ENCODE measurements at places on chromosomes 2 and 18.

- DNase-seq, result no peak
Measured at GRCh38 chr2:159953136-159953823, 109.1 kb downstream of the PLA2R1 start.

DNA sequence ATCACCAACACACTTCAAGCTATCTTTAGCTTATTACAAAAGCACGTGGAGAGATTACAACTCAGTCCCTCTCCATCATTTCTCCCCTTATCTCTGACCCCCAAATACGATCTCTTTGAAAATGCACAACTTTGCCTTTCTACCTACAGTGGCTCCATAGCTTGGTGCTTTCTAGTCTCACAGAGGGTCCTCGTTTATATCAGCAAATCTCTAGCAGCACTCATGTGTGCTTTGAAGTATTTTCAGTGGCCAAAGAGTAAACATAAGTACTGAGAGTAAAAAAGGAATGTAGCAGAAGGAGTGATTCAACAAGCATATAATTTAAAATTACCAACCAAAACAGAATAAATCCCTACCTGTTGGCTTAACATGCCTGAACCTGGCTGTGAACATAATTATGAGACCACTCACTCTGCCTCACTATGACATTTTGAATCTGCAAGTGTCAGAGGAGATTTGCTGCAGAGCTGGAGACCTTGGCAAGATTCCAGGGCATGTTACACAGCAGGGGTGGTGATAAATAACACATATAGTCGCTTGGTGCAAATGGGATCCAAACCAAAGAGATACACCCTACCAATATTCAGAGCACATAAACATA, 54.6 kb downstream of the LAMA3 start:
- no peak for DNase-seq

DNA sequence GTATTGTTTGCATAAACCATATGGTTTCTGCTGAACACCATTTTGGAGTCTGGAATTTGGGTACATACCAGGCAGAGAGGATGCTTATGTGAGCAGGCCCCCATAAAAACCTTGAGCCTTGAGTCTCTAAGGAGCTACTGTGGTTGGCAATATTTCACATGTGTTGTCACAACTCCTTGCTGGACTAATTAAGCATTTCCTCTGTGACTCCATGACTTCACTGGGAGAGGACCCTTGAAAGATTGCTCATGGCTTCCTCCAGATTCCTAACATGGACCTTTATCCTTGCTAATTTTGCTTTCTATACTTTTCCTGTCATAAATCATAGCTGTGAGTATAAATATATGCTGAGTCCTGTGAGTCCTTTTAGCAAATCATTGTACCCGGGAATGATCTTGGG, 7.6 kb upstream of the COQ10B start:
- DNase-seq, result no peak

- no peak for DNase-seq
Measured at GRCh38 chr18:3058328-3059191, 45.6 kb upstream of the LPIN2 start.

GRCh38 chr2:201151127-201151981, 31.6 kb upstream of the CASP10 start:
- DNase-seq, result no peak

- no peak for DNase-seq
Measured at GRCh38 chr2:25029183-25029554, 12.7 kb upstream of the EFR3B start.

DNA sequence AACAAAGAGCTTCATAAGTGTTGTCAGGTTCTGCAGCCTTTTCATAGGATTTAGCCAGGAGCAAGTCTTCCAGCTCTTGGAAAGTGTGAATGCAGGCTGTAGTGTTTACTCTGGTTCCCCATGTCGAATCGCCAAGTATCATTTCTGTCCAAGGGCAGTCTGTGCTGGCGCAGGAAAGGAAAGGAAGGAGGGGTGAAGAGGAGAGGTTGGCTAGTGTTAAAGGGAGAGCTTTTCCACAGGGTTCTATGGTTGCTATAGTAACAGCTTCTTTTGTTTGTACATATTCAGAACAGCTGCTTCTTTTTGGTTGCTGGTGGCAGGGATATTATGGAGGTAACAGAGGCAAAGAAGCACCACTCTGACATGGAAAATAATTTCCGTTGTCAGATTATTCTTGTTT, 69.9 kb downstream of the KCNH7 start:
- DNase-seq, result no peak
